ENCODE measurements at places on chromosomes 7 and 10. TPM values are rescaled to one million over a fixed set of nuclear protein-coding genes. Genes with fewer than 3 reads are reported as not detected.

DNA sequence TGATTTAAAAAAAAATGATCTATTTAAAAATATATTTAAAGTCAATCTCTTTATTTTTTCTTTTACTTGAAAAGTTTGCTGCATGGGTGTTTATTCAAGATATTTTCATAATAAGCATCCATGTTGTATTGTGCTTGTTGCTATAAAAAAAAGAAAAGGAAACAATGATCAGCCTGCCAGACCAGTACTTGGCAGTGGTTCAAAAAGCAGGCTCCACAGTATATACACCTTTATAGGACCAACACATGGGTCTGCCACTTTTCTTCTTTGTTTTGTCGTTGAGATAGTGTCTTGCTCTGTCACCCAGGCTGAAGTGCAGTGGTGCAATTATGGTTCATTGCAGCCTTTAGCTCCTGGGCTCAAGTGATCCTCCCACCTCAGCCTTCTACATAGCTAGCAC lies 228.0 kb downstream of the TWIST1 start:
- no peaks in the 10 kb centered on the region for H3K36me3 ChIP-seq
- H3K4me3 ChIP-seq: no peak overlapping the region
- H3K27ac ChIP-seq: no peak overlapping the region
- H3K4me1 ChIP-seq: peaks cover 17% of the 10 kb centered on the region
- no peaks in the 10 kb centered on the region for H3K27me3 ChIP-seq

DNA sequence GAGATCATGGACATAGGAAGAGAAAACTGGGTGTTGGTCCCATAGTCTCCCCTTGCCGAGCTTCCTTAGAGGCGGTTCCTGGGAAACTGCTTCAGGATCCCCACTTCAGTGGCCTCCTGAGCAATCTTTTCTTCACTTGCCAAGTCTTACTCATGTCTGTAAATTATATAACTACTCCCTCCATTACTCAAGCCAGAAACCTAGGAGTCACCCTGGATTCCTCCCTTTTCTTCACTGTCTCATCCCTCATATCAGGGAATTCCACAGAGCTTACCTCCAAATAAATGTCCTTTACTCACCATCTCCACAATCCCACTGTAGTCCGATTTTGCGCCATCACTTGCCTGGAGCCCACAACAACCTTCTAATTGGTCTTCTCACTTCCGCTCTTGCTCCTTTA lies 29.1 kb upstream of the TRUB1 start:
- no peaks in the 10 kb centered on the region for H3K27me3 ChIP-seq
- H3K4me1 ChIP-seq: no peaks in the 10 kb centered on the region
- DNase-seq: no peak
- no peak overlapping the region for H3K4me3 ChIP-seq
- H3K27ac ChIP-seq: no peak overlapping the region

GRCh38 chr10:44352316-44353127 lies 32.4 kb downstream of the CXCL12 start:
- H3K27ac ChIP-seq: no peak overlapping the region
- DNase-seq: no peak
- H3K4me3 ChIP-seq: no peak overlapping the region

GRCh38 chr10:132684164-132684891 lies 101.6 kb downstream of the NKX6-2 start:
- H3K4me3 ChIP-seq: no peak overlapping the region
- H3K27me3 ChIP-seq: no peaks in the 10 kb centered on the region
- H3K27ac ChIP-seq: no peak overlapping the region
- no peak for DNase-seq

DNA sequence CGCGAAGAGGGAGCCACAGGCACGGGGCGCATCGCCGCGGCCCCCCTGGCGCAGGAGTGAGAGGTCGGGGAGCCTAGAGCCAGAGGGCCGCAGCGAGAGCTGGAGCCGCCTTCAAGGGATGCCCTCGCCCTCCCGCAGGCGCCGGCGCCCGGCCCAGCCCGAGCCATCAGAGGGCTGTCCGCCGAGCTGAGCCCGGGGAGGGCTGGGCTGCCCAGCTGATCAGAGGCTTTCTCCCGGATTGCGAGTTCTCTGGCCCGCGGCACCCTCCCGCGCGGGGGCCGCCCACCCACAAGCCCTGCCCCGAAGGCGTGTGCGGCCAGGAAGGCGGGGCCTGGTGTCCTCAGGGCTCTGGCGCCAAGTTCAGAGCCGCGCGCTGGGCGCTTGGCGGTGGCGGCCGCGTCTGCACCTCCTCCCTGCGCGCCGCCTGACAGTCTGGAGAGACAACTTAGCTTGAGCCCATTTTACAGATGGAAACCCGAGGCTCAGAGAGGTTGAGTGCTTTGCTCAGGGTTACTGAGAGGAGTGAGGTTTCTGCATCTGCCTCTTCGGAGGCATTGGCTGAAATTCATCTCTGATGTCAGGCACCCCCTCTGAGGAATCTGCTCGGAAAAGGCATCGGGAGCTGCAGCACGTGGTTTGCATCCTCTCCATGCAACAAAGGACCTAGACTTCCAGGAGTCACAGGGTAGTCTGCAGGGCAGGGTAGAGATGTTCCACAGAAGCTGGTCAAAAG lies 3.8 kb upstream of the ANTXRL start:
- peaks cover 22% of the 10 kb centered on the region for H3K27me3 ChIP-seq
- H3K36me3 ChIP-seq: no peaks in the 10 kb centered on the region
- H3K4me3 ChIP-seq: peak overlapping the region; percentile 35
- no peak overlapping the region for H3K27ac ChIP-seq
- peak; percentile 11 for DNase-seq

DNA sequence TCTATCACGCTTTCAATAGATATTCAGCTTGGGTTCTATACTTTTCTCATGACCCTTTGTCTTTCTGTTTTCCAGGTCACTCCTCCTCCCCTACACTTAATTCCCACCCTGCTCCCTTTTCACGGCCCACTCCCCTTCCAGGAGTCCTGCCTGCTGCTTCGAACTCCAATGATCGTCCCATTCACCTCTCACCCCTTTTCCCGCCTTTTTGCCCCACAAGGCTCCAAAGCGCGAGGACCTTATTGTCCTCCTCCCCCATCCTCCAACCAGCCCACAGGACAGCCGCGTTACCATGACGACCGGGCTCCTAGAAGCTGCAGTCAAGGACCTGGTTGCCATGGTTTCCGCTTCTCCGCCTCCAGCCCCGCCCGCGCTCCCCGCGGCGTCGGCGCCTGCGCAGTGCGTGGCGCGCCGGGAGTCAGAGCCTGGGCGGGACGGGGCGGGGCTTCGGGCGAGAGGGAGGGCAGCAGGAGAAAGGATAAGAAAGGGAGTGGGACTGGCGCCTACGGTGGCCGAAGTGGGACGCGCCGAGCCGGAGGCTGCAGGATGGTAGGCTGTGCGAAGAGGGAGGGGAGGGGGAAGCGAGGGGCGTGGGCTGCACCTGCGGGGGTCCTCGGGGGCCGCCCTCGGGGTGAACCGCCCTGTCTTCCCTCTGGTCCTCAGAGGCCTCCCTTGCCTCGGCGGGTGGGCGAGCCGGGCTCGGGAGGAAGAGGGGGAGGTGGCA lies at the start of gene AP1S1:
TSS of gene AP1S1 (plus strand) at position 508 of the 724 bp plus-strand sequence. CDS start at position 547, 39 bp downstream.
- H3K36me3 ChIP-seq: peaks cover 8% of the 10 kb centered on the region
- no peak for DNase-seq
- no peaks in the 10 kb centered on the region for H3K27me3 ChIP-seq
- H3K4me3 ChIP-seq: peak within 1 kb of the TSS; percentile 95
- peak within 1 kb of the TSS; percentile 69 for H3K27ac ChIP-seq

DNA sequence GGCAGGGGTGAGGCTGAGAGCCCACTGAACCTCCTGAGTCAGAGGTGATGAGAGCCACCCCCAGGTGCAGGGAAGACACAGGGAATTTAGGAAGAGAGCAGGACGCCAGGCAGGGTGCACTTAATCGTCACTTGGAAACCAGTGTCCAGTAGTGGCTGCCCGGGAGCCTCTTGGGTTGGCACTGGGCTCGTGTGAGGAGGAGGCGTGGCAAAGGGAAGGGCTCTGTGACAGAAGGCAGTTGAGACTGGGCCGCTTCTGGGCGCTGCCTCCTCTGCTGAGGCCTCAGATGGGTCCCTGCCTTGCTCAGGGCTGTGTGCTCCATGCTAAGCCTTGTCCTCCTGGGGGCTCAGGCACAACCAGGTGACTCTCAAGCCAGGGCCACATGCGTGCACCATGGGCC lies 13.3 kb downstream of the RET start:
- H3K27me3 ChIP-seq: no peaks in the 10 kb centered on the region
- H3K36me3 ChIP-seq: no peaks in the 10 kb centered on the region
- no peak overlapping the region for H3K4me3 ChIP-seq
- no peak overlapping the region for H3K27ac ChIP-seq
- DNase-seq: no peak

DNA sequence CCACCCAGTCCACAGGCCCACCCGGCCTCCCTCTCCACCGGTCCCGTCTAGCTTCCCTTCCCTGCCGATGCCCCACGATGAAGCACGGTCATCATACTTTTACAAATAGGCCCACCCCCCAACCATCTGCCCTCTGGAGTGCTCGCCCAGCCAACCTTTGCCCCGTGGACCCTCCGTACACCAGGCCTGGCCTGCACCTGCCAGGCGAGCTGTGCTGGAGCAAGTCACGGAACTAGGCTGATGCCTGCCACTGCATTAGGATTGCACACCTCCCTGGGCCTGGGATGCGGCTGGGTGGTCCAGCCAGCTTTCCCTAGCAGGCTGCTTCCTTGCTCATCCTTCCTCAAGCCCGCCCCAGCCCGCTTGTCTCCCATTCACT lies 44.7 kb downstream of the PPIF start:
- H3K27ac ChIP-seq: no peak overlapping the region
- H3K4me3 ChIP-seq: no peak overlapping the region
- H3K36me3 ChIP-seq: no peaks in the 10 kb centered on the region
- DNase-seq: no peak
- H3K4me1 ChIP-seq: no peaks in the 10 kb centered on the region
- no peaks in the 10 kb centered on the region for H3K27me3 ChIP-seq

ADIRF gene
- 157 TPM for polyA plus RNA-seq

OPALIN gene
- polyA plus RNA-seq: not detected

- no peak overlapping the region for H3K27ac ChIP-seq
- no peak overlapping the region for H3K4me3 ChIP-seq
- H3K36me3 ChIP-seq: no peaks in the 10 kb centered on the region
- H3K4me1 ChIP-seq: peaks cover 6% of the 10 kb centered on the region
- DNase-seq: no peak
- H3K27me3 ChIP-seq: no peaks in the 10 kb centered on the region
These were observed 15.0 kb upstream of the BNIP3 start for GRCh38 chr10:131996466-131997365.

DNA sequence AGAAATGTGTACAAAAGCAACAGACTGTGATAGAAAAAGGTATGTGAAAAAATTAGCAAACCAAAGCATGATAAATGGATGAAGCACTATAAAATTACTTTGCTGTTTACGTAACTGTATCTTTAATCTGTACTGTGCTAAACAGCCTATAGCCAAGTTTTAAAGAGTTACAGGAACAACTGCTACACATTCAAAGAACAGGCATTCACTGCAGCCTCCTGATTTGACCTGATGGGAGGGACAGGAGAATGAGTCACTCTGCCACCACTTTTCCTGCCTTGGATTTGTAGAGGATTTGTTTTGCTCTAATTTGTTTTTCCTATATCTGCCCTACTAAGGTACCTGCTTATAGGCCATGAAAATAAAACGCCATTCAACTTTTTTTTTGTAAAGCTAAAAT lies 116.1 kb downstream of the FANK1 start:
- H3K36me3 ChIP-seq: peaks cover 2% of the 10 kb centered on the region
- H3K4me1 ChIP-seq: peaks cover 4% of the 10 kb centered on the region
- DNase-seq: no peak
- no peak overlapping the region for H3K27ac ChIP-seq
- H3K27me3 ChIP-seq: no peaks in the 10 kb centered on the region
- H3K4me3 ChIP-seq: no peak overlapping the region

PPP1R3C gene
- polyA plus RNA-seq: 3.2 TPM

MMP21 gene
- not detected for polyA plus RNA-seq

- H3K27me3 ChIP-seq: peaks cover 25% of the 10 kb centered on the region
- no peak overlapping the region for H3K27ac ChIP-seq
- DNase-seq: no peak
These were observed 175.0 kb upstream of the PLXNA4 start for GRCh38 chr7:132751244-132751647.

GRCh38 chr10:131657985-131658330 lies 242.8 kb upstream of the PPP2R2D start:
- H3K36me3 ChIP-seq: no peaks in the 10 kb centered on the region
- H3K27me3 ChIP-seq: no peaks in the 10 kb centered on the region
- H3K4me3 ChIP-seq: no peak overlapping the region
- H3K4me1 ChIP-seq: no peaks in the 10 kb centered on the region

GRCh38 chr10:66455304-66455703 lies 470.5 kb upstream of the LRRTM3 start:
- H3K27ac ChIP-seq: no peak overlapping the region
- H3K4me1 ChIP-seq: no peaks in the 10 kb centered on the region
- H3K4me3 ChIP-seq: no peak overlapping the region
- no peaks in the 10 kb centered on the region for H3K27me3 ChIP-seq
- no peaks in the 10 kb centered on the region for H3K36me3 ChIP-seq

DNA sequence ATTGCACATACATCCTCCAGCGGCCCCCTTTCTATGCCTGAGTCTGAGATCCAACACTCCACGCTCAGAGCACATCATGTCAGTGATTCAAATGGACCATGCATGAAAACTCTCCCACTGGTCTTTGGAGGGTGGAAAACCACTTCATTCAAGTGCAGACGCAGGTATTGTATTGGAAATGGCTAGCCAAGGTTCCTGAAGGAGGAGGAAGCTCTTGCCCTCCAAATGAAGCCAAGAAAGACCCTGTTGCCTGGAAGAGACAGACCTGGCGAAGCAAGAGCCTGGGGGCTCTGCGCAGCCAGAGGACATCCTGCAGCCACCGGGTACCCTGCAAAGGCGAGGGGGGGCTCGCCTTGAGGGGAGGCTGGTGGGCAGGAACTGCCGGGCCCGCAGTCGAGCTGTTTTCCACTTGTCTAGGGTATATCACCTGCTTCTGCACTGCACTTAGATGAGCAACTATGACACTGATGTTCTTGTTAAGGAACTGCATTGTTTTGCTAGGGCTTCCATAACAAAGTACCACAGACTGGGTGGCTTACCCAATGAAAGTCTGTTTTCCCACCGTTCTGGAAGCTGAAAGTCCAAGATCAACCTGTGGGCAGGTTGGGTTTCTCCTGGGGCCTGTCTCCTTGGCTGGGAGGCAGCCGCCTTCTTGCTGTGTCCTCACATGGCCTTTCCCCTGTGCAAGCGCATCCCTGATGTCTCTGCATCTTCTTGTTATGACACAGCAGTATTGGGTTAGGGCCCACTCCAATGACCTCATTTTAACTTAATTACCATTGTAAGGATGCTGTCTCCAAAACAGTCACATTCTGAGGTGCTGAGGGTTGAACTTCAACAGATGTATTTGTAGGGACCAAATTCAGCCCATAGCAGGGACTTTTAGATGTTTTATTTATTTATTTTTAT lies 233.4 kb downstream of the ARHGAP12 start:
- H3K4me1 ChIP-seq: no peaks in the 10 kb centered on the region
- H3K36me3 ChIP-seq: no peaks in the 10 kb centered on the region
- H3K27ac ChIP-seq: no peak overlapping the region
- no peaks in the 10 kb centered on the region for H3K27me3 ChIP-seq
- H3K4me3 ChIP-seq: no peak overlapping the region

DNA sequence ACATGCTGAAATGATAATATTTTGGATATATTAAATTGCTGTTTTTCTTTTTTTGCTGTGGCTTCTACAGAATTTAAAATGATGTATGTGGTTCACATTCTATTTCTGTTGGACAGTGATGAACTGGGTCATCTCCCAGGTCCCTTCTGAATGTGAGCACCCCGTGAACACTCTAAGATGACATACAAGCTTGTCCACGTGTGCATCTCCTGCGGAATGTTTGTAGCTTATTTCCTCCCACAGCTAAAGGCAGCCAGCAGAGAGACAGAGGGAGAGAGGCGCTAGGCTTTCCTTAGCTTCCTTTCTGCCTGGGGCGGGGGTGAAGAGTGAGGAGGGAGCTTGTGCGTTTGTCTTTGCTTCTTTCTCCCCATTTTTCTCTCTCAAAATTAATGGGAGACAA lies 219.1 kb downstream of the EMX2 start:
- H3K36me3 ChIP-seq: no peaks in the 10 kb centered on the region
- H3K4me1 ChIP-seq: no peaks in the 10 kb centered on the region
- H3K27ac ChIP-seq: no peak overlapping the region

NUTM2D gene
- polyA plus RNA-seq: 3.9 TPM
